ENCODE measurements at places on chromosomes 12 and 14.

DNA sequence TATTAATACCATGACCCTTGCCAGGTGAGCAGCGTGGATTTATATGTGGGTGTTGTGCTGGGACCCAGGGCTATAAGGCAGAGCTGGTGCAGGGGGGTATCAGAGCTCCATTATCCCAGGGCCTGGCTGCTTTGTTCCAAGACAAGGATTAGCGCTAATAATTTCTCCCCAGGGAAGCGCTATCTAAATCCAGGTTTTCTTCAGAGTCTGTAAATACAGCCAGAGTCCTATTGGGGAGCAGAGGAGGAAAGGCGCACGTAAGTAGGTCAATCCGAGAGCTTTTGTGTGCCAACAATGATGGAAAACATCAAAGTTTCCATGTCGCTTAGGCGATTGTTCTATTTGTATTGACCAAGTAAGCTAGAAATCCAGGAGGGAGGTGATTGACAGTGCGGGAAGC lies 1009.7 kb downstream of the VRK1 start:
- DNase-seq = no peak

DNA sequence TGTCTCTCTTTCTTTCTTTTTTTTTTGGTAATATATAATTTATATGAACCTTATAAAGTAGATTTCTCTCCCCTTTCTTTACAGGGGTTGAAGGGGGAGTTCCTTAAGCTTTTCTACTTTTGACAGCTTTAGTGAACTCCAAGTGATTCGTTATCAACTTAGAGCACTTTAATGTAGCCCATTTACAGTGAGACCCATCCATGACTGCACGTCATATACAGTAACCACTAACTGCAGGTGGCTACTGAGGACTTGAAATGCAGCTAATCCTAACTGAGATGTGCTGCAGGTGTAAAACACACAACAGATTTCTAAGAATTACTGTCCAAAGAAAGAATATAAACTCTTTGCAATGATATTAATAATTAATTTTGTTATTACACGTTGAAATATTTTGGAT lies 582 bp downstream of the LRRIQ1 start:
- DNase-seq = no peak

- no peak for DNase-seq
These were observed at the start of gene CATSPERB for GRCh38 chr14:91731986-91732385. CATSPERB (minus strand) TSS chr14:91732086; CDS start chr14:91729479, 2,607 bp downstream.

DNA sequence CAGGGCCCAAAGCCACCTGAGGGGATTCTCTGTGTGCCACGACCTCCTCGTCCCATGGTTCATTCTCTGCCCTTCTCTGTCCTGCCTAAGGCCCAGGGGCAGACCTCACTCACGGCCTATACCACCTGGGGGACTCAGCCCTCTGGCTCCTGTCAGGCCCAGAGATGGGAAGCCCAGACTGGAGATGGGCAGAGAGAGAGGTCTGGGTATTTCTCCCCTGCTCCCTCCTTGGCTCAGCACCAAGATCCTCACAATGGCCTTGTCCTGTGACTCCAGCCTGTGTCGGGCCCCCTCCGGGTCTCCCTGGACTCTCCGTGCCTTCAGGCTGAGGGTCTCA lies 46.9 kb upstream of the BCL11B start:
- DNase-seq = no peak

DNA sequence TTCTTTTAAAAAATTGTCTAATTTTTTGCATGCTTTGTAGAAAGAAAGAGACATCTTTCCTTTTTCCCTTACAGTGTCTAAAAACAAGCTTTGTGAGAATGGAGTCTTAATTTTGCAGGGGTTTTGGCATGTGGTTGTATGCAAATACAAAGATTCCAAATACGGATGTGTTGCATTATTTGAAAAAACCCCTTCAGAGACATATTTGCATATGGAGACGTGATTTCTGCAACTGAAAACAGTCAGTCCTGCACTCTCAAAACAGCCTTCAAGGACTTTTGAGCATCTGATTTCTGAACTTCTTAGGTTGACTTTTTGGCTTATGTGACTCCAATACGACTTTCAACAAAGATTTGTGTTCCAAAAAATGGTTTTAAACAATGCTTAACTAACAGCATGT lies 7.8 kb downstream of the IRAK3 start:
- DNase-seq = no peak

GRCh38 chr12:116483959-116484750 lies 75.0 kb upstream of the MAP1LC3B2 start:
- DNase-seq = no peak

DNA sequence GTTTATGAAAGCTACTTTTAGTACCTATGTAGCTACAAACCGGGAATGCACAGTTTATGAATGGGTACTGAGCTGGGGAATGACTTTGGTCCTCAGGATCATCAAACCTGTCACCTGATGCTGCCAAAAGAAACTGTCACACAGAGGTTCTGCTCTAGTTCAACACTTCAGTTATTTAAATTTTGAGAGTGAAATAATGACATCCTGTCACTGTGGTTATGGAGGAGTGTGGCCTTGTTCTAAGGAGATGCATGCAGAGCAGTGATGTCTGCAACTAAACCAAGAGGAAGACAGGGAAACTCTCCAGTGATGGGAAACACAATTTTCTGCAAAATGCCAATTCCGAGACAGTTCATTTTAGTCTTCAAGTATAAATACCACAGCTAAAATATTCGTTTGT lies 4.8 kb upstream of the AEBP2 start:
- DNase-seq = no peak

DNA sequence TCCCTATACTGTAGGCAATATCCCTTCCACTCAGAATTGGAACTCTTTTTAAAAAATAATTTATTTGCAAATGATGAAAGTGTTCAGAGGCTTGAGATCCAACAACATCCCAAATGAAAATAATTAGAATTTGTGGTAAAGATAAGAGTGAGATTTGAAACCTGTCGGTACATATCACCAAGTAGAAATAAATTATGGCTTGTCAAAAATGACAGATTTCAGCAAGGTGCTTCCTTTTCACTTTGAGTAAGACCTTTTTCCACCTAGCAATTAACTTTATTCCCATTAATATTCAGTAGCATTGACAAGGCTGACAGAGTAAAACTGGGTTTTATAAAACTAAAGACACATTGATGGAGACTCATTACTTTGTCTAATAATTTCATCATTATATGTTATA lies 107.7 kb upstream of the PRKD1 start:
- DNase-seq = no peak

DNA sequence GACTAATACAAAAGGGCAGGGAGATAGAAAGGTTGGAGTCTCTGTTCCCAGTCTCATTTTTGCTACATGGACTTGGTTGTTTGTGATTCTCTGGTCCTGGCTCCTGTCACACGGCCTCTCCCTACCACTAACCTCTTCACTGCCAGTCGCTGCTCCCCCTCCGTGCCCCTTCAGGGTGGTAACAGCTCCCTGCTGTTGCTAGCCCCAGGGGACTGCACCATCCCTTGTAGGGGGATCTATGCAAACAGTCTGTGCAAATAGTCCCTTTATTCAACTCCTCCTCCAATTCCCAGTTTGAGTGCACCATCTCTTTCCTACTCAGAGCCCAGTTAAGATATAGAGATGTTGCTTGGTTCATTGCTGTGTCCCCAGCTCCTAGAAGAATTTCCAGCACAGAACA lies 51.1 kb downstream of the CCDC60 start:
- no peak for DNase-seq

DNA sequence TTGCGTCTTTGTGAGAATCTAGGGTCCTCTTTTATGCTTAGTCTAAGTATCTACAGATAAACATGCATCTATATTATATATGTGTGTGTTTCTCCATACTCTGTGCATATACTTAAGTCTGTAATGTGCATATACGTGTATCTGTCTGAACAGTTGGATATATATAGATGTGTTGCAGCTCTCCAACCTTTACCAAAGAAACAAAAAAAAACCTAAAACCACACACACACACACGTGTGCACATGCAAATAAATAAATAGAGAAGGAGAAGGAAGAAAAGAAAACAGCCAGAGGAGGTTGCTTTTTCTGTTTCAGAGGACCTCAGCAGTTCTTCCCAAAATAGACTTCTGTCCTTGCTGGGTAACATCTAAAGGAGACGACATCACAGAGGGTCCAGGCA lies 244.9 kb downstream of the CACNA1C start:
- no peak for DNase-seq

GRCh38 chr12:68432622-68433021 lies 100.5 kb upstream of the MDM1 start:
- no peak for DNase-seq

GRCh38 chr14:102164965-102165364 lies 25.3 kb downstream of the WDR20 start:
- DNase-seq = no peak

- DNase-seq = no peak
These were observed 13.4 kb downstream of the HECTD4 start for GRCh38 chr12:112368856-112369255.

DNA sequence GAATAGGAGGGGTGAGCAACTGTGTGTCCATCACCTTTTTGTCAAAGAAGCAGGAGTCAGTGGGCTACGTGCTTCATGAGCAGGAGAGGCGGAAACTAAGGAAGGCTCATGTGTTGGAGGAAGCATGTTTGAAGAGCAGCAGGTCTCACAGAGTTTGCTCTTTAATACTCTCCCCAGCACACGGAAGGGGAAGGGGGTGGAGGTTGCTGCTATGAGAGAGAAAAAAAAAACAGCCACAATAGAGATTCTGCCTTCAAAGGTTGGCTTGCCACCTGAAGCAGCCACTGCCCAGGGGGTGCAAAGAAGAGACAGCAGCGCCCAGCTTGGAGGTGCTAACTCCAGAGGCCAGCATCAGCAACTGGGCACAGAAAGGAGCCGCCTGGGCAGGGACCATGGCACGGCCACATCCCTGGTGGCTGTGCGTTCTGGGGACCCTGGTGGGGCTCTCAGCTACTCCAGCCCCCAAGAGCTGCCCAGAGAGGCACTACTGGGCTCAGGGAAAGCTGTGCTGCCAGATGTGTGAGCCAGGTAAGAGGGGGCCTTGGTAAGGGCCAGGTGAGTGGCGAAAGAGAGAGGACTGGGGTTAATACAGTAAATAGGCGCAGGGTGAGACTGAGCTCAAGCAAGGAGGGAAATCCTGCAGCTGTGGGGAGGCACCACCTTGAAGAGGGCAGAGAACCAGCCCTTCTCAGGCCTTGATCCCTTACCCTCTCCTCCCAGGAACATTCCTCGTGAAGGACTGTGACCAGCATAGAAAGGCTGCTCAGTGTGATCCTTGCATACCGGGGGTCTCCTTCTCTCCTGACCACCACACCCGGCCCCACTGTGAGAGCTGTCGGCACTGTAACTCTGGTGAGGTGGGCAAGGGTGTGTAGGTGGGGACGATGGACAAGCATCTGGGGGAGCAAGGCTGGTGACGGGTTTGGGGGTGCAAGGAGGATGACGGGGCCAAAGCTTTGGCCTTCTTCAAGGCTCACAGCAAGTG lies at the start of gene CD27:
TSS of gene CD27 (plus strand) at position 252 of the 985 bp plus-strand sequence. CDS start at position 393, 141 bp downstream.
- no peak for DNase-seq

GRCh38 chr14:58465421-58465820 lies 37.9 kb downstream of the KIAA0586 start:
- no peak for DNase-seq

- DNase-seq = no peak
These were observed 75.8 kb downstream of the C12orf50 start for GRCh38 chr12:87953256-87953860.

DNA sequence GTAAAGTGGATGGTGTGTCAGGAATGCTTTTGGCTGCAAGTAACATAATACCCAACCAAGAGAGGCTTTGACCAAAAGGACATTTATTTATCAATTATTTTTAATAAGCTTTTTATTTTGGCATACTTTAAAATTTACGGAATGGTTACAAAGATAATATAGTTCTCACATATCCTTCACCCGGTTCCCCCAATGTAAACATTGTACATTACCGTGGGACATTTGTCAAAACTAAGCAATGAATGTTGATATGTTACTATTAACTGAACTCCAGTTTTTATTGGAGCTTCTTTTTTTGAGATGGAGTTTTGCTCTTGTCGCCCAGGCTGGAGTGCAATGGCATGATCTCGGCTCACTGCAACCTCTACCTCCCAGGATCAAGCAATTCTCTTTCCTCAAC lies 23.0 kb downstream of the CCDC63 start:
- no peak for DNase-seq

DNA sequence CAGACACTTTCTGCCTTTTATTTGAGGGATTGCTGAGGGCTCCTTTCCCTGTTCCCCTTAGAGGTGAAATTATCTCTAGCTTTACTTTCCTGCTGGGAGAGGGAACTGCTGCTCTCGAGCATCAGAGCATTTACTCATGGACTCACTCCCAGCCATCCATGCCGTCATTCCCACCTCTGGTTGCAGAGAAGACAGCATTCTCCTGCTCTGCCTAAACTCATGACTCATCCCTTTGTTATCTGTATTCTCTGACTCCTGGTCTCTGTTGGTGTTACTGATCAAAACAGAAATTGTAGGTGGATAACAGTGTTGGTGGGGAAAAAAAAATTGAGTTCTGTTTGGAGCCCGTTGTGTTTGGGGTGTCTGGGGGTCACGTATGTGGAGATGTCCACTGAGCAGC lies 159.3 kb downstream of the TTC8 start:
- no peak for DNase-seq

DNA sequence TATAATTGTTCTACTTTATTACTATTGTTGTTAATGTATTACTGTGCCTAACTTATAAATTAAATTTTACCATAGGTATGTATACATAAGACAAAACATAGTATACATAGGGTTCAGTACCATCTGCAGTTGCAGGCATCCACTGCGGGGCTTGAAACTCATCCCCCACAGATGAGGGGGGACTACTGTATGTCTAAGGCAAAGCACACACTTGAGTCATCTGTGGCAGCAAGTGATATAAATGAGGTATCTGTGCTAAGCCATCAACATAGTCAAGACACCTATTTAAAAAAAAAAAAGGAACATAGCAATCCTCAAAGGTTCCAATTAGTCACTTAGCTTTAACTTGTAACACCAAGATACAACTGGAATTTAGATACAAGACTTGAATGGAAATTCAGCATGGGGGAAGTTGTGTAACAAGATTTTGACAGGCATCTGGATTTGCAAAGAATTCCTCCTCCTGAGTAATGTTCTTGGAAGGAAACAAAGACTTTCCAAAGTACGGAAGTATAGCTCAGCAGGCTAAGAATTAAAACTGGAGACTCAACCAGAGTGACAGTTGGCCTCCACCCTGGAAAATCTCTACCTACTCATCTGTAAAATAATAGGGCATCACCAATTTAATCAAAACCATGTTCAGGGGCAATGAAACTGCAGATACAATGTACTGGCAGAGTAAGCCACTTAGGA lies 14.9 kb downstream of the DCAF5 start:
- DNase-seq = no peak

DNA sequence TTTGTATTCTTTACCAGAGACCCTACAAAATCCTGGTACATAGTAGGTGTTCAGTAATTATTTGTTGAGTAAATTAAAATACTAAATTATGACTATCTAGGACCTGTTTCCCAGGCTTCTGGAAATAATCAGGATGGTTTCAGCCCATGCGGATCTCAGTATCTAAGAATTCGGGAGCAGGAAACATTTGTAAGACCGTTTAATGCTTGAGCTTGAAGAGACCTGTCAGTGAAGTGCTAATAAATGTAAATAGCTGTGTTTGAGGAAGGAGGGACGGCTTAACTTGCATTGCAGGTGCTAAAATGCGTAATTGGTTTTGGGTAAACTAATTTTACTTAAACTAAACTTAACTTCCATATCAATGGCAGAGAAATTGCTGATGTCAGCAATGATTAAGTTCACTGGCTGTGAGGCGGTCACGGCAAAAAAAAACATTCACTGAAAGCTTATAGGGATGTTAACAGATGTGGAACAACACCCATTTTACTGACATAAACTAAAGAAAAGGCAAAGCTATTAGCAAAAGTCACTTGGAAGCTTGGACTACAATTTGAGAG lies 28.6 kb upstream of the AEBP2 start:
- no peak for DNase-seq

- no peak for DNase-seq
These were observed 263.3 kb downstream of the SLC16A7 start for GRCh38 chr12:59859171-59859510.

- DNase-seq = peak; percentile 76
These were observed 243.5 kb upstream of the CAND1 start for GRCh38 chr12:67025543-67026114.
